Mammary epithelial cell (primary cell): ENCODE measurements at places on chromosomes 2 and 18. TPM values are rescaled to one million over a fixed set of nuclear protein-coding genes. Genes with fewer than 3 reads are reported as not detected.

- DNase-seq = no peak
These were observed 38.2 kb downstream of the BOLA3 start for GRCh38 chr2:74109551-74109950.

DNA sequence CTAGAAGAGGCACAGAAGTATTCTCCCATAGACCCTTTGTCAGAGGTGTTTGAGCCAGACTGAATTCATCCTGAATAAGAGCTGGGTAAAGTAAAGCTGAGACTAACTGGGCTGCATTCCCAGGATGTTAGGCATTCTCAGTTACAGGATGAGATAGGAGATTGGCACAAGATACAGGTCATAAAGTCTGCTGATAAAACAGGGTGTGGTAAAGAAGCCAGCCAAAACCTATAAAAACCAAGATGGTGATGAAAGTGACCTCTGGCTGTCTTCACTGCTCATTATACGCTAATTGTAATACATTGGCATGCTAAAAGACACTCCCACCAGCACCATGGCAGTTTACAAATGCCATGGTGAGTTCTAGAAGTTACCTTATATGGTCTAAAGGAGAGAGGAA is 364.9 kb upstream of the TMEFF2 start:
- no peak for DNase-seq

MOGAT1 gene
- polyA plus RNA-seq = not detected

CCDC178 gene
- polyA plus RNA-seq = not detected

DNA sequence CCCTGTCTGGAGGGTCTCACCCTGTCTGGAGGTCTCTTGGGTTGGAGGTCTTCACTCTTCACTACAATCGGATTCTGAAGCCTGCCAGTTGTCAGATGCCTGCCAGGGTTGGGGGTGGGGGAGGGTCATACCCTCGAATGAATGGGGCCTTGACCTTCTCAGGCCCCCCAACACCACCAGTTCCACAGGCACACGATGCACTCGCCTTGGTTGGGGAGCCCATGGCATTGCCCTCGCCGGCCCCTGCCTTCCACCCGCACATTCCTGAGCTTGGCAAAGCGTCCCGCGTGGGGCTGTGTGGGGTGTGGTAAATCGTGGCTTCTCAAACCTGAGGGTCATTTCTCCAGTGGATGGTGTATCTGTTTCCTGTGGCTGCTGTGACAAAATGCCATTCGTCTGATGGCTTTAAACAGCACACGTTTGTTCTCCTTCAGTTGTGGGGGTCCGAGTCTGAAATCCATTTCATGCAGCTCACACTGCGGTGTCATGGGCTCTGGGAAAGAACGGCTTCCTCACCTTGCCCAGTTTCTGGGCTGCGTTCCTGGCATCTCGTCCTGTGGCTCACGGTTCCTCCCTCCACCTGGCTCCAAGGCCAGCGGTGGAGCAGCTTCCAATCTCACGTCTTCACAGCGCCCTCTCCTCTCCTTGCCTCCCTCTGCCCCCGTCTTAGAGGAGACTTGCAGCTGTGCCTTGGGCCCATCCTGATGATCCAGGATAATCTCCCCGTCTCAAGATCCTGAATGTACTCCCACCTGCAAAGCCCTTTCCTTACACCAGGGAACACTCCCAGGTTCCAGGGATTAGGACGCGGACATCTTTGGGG is 38.0 kb upstream of the HPCAL1 start:
- DNase-seq = no peak

GCFC2 gene
- 6.0 TPM for polyA plus RNA-seq

DNA sequence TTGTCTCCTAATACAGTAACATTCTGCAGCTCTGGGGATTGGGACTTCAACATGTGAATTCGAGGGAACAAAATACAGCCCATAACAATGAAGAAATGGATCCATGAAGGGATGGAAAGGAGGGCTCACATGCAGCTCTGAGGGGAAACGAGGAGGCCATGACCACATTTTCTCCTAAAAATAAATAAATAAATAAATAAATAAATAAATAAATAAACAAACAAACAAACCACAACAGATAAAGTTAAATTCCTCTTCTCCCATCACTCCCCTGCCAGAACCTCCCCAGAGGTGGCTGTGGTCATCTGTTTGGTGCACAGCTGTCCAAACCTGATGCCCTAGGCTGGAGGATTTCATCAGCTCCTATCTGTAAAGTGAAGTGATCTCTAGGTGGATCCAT is 42.7 kb downstream of the MAL start:
- no peak for DNase-seq

KIAA2012 gene
- not detected for polyA plus RNA-seq

GRCh38 chr2:9434489-9434888 is 11.0 kb downstream of the CPSF3 start:
- DNase-seq = no peak
